Trophoblast cell (in vitro differentiated cells and primary cell): ENCODE measurements at places on chromosomes 7 and 10.
A peak's percentile ranks its signal among the peaks of the same experiment; 100 is the strongest.

DNA sequence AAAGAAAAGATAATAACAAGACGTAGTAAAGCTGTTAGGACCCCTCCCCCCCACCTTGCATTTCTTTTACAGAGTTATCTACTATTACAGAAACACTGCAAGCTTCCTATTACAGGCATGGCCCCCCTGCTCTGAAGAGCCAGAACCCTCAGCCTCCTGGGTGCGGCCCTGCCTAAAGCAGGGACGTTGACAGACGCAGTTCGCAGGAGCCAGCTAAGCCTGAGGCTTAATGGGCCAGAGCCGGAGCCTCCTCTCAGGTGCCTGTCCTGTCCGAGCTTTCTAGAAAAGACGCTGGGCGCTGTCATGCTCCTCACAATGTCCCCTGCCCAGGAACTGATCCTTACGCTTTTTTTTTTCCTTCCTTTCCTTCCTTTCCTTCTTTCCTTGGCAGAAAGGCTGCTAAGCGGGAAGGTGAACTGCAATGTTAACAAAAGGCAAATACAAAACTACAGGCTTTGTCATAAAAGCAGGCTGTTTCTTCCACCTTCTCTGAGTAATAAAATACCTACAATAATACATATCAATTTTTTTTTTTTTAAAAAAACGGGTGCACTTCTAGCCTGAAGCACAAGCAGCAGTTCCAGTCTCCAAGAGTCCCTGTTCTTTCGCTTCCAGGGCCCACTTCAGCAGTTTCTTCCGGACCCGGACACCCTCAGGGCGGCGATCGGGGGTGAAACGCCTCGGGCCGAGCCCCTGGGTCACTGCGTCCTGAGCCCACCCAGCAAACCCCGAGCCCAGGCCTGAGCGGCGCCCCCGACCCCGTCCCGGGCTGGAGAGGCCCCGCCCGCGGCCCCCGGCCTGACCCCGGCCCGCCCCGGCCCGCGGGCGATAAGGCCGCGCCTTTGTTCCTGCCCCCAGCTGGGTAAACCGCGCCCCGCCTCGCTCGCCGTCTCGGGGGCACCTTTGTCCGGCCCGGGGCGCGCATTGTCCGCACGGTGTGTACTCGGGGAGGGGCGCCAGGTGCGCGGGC lies 11.2 kb downstream of the MNX1 start:
- DNase-seq = no peak

DNA sequence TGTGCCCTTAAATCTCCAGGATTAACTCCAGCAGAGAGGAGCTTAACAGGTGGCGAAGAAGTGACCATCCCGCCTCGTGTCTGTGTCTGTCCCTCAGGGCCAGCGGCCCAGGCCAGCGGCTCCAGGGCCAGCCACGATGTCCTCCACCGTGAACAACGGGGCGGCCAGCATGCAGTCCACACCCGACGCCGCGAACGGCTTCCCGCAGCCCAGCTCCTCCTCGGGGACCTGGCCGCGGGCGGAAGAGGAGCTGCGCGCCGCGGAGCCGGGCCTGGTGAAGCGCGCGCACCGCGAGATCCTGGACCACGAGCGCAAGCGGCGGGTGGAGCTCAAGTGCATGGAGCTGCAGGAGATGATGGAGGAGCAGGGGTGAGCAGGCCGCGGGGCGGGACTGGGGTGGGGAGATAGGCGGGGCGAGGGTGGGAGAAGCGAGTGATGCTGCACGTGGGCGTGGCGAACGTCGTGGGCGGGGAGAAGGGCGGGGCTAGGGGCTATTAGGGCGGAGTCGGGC lies 33.3 kb downstream of the SRRM3 start:
- peak; percentile 37 for DNase-seq

DNA sequence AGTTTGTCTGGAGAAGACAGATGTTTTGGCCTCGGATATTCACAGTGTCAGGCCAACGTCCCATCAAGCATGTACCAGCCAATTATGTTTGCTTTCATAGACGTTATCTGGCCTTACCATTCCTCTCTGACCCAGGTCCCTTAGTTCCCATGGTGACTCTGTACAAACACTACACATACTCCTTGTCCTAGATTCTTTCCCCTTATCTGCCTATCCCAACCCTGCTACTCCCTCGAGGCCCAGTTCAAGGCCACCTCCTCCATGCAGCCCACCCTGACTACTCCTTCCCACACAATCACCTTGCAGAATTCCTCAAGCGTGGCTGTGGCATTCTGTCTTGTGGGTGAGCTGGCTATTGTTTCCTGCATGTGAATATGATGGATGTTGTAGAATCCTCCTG lies 155.2 kb downstream of the PRKAG2 start:
- DNase-seq = peak; percentile 95

DNA sequence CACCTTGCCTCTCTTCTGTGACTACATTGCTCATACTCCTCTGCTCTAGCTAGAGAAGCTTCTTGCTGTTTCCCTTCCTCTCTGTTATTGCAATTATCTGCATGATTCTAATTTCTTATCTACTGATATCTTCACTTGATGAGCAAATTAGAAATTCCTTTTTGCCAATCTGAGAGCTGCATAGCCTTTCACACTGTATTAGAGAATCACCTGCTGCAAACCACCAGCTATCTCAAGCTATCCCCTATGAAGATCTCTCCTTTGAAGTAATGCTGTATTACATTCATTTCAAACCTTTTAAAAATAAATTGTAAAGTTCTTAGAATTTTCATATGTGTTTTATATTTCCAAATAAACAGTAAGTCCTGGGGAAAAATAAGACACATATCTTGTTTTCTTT lies 89.0 kb upstream of the ZNF804B start:
- DNase-seq = no peak

DNA sequence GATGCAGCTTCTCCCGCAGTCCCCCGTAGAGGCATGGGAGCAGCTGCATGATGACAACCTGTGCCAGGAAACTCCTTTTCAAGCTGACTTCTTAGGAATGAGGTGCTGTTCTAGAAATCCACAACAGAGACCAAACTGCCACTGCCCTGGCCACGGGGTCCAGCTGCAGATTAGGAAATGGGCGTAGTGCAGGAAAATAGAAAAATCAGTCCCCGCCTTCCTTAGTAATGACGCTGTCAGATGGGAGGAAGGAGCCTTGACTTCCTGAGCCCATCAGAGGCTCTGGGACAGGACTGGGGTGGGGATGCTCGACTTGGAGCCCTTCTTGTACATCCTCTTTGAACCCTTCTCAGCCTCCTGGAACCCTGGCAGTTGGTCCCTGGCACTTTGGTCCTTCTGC lies 227.8 kb upstream of the GRB10 start:
- no peak for DNase-seq

GRCh38 chr7:69826283-69826682 lies 228.0 kb downstream of the AUTS2 start:
- DNase-seq = no peak

DNA sequence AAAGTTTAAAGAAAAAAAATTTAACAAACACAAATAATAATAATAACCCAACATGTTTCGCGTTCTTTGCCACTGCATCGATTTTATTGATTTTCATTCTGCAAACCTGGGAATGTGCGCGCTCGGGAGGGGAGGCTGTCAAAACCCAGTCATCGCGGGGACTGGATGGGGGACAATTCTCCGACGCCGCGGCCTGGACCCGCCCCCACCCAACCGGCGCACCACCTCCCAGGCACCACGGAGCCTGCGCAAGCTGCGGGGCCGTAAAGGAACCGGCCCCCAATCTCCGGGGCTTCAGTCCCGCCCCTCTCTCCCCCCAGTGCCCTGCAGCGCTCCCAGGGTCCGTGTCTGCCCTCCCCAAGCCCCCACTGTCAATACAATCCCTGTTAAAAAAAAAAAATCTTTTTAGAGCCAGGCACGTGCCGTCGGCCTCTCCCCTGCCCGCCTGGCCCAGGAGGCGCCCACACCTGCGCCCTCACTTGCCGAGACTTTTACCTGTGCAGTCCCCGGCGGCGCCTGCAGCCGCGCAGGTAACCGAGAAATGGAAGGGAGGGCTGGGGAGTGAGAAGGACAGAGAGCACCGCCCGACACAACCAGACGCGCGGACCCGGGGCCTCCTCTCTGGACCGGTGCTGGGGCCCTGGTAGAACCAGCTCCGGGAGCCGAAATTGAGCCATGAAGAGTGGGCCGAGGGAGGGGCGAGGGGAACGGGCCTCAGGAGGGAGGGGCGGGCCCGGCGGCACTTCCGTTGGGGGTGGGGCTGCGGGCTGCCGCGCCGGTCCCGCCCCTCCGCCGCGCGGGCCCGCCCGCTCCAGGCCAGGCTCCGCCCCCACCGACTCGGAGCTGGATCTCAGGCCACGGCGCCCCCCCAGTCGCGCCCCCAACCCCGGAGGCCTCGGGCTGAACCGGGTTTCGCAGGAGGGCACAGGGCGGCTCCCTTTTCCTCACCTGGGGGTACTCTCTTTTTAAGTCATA lies 7.6 kb upstream of the ZNF503 start:
- no peak for DNase-seq

DNA sequence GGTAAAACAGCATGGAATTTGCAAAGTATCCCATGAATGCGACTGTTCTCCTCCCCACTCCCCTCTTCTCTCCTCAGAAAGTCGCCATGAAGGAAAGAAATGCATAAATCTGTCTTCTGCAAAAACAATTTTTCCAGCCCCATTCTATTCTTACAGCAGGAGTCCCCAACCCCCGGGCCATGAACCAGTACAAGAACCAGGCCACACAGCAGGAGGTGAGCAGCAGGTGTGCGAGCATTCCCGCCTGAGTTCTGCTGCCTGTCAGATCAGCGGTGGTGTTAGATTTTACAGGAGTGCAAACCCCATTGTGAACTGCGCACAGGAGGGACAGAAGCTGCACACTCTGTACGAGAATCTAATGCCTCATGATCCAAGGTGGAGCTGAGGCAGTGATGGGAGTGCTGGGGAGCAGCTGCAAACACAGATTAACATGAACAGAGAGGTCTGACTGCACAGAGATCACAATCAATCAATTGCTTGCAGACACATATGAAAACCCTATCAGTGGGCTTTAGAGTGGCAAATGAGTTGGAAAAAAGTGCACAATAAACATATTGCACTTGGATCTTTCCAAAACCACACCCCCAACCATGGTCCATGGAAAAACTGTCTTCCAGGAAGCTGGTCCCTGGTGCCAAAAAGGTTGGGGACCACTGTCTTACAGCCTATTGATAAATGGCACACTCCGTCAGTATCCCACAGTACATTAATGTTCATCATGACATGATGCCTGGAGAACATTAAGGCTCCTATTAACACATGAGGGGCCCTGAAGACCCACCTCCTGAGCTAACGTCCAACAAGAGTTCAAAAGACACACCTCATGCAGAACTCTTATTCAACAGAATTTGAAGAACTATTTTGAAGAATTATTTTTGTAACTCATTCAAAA lies 205.0 kb downstream of the PTPRN2 start:
- DNase-seq = no peak

- no peak for DNase-seq
Measured at GRCh38 chr7:107946451-107946850, 55.5 kb downstream of the DLD start.
